ENCODE measurements at places on chromosomes 7 and 10. TPM values are rescaled to one million over a fixed set of nuclear protein-coding genes. Genes with fewer than 3 reads are reported as not detected.

HOGA1 gene
- not detected for total RNA-seq

CFAP69 gene
- not detected for total RNA-seq

GRCh38 chr10:35895331-35895730 is 253.2 kb upstream of the FZD8 start:
- H3K4me1 ChIP-seq: no peaks in the 10 kb centered on the region
- no peaks in the 10 kb centered on the region for H3K36me3 ChIP-seq
- DNase-seq: no peak
- H3K27me3 ChIP-seq: no peaks in the 10 kb centered on the region
- no peak overlapping the region for H3K27ac ChIP-seq
- no peak overlapping the region for H3K4me3 ChIP-seq

GRCh38 chr10:56653289-56653688 is 292.2 kb upstream of the ZWINT start:
- H3K27ac ChIP-seq: no peak overlapping the region
- H3K36me3 ChIP-seq: no peaks in the 10 kb centered on the region
- no peak overlapping the region for H3K4me3 ChIP-seq

DNA sequence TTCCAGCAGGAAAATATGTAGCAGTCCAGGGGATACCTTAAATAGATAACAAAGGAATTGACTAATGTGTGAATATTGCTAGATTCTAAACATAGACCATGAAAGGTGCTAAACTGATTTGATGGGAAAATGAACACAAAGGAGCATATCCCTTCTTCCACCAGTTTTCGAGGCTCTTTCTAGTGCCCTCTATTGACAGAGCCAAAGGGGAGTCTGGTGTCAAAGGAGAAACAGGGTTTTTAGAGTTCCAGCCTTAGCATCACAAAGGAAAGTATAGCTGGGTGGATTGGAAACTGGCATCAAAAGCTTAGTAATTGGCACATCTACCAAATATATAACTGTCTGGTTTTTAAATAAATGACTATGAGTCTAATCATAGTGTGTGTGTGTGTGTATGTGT is 636.8 kb downstream of the ETV1 start:
- no peak overlapping the region for H3K27ac ChIP-seq
- peaks cover 2% of the 10 kb centered on the region for H3K27me3 ChIP-seq

DNA sequence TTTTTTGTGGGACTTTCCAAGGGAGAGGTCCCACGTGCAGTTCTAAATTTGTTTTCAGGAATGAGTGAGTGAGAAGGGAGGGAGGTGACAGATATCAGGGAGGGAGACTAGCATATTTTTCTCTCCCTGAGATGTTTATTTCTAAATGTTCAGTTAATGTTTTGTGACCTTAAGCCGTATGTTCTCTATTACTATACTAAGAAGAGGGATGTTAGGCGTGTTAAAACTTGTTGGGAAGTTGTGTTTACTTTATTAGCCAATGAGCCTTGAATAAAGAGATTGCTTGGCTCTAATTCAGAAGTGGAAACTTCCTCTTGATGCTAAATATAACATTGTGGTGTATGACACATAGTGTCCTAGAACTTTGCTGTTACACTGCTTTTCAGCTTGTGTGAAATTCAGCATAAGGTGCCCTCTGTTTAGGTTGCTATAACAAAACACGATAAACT is 37.3 kb downstream of the DNAH11 start:
- H3K27me3 ChIP-seq: peaks cover 7% of the 10 kb centered on the region
- peaks cover 4% of the 10 kb centered on the region for H3K36me3 ChIP-seq
- H3K4me1 ChIP-seq: peaks cover 4% of the 10 kb centered on the region
- DNase-seq: no peak
- no peak overlapping the region for H3K27ac ChIP-seq

Data from activated CD4-positive, alpha-beta memory T cell treated with anti-CD3 and anti-CD28 coated beads for 36 hours (primary cell).